ENCODE measurements at places on chromosomes 12 and 14. TPM values are rescaled to one million over a fixed set of nuclear protein-coding genes. Genes with fewer than 3 reads are reported as not detected.

- DNase-seq, result no peak
Observed at GRCh38 chr14:94088516-94088915, 7.4 kb downstream of the IFI27L1 start.

- no peak for DNase-seq
Observed at GRCh38 chr12:105922670-105923102, 216.1 kb downstream of the NUAK1 start.

- DNase-seq, result no peak
Observed at GRCh38 chr14:68935761-68936214, 43.3 kb downstream of the ACTN1 start.

- no peak for DNase-seq
Observed at GRCh38 chr12:119375075-119375882, 40.8 kb downstream of the CCDC60 start.

DNA sequence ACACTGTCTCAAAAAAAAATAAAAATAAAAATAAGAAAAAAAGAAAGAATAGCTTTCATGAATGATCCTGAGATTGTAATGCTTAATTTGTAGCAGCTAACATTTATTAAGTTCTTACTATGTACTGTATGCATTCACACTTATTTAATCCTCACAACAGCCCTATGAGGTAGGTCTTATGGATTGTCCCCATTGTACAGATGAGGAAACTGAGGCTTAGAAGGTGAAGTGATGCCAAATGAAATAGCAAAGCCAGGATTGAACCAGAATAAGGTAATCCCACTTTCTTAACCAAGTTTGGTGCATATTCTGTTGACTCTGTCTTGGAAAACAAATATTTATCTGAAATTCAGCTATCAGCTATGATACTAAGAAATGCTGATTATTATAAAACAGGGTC is 2.1 kb downstream of the USP30 start:
- no peak for DNase-seq

- no peak for DNase-seq
Observed at GRCh38 chr14:22520796-22521195, 68.2 kb downstream of the DAD1 start.

Gene AREL1
- 32.2 TPM for total RNA-seq

Gene TSPAN19
- total RNA-seq, result not detected

Gene SLC5A8
- 0.07 TPM for total RNA-seq

Gene MYF5
- total RNA-seq, result not detected
